RKO (cell line): ENCODE measurements at places on chromosomes 12 and 14.

GRCh38 chr12:96994900-96995299 lies 87.8 kb downstream of the NEDD1 start:
- no peak for DNase-seq

GRCh38 chr14:48430805-48431204 lies 755.4 kb upstream of the MDGA2 start:
- no peak for DNase-seq

DNA sequence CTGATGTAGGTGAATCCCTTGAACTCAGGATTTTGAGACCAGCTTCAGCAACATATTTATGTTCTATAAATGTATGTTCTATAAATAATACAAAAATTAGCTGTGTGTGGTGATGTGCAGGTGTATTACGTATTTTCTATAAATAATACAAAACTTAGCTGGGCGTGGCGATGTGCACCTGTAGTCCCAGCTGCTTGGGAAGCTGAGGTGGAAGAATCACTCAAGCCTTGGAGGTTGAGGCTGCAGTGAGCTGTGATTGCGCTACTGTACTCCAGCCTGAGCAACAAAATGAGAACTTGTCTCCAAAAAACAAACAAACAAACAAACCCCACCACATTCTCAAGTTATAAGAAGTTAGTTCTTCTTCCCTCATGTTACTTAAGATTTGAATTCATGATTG lies 39.5 kb downstream of the GABARAPL1 start:
- DNase-seq, result no peak

GRCh38 chr12:127054531-127054930 lies 1212.4 kb upstream of the TMEM132C start:
- DNase-seq, result no peak

DNA sequence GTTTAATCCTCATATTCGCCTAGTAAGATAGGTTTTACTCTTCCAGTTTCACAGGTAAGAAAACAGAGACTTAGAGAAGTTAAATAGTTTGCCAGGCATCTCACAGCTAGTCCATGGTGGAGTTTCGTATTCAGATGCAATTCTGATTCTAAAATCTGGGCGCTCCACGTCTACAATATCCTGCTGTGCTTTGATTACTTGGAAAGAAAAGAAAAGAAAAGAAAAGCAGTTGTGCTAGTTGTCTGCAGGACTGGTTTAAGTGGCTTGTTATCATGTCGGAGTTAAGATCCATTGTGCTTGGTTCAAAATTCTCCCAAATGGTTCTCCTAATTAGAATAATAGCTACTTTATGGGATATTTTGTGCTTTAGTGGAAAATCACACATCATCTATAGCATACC lies 18.6 kb downstream of the AKAP3 start:
- no peak for DNase-seq

- no peak for DNase-seq
Measured at GRCh38 chr12:100360450-100360849, 3.6 kb downstream of the SLC17A8 start.

DNA sequence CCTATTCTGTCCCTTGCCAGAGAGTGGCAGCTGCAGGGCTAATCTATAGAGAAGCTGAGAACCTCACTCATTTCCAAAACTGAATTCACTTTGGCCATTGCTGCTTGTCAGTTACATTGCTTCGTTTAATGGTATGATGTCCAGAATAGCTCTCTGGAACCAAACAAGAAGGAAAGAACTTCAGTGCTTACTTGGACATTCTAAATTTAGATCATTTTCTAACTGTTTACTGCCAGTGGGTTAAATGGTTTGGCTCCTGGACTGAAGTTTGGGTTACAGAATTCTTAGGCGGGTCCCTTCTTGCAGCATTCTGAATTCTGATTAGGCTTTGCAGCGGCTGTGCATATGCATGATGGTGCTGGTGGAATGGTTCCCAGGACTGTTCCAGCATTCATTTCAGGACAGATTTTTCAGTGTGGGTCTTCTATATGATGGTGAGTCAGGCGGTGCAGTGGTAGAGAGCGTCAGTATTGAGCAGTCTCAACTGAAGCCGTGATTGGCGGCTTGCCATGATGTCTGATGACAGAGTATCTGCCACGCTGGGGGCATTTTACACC lies 148.7 kb downstream of the DYRK2 start:
- no peak for DNase-seq

DNA sequence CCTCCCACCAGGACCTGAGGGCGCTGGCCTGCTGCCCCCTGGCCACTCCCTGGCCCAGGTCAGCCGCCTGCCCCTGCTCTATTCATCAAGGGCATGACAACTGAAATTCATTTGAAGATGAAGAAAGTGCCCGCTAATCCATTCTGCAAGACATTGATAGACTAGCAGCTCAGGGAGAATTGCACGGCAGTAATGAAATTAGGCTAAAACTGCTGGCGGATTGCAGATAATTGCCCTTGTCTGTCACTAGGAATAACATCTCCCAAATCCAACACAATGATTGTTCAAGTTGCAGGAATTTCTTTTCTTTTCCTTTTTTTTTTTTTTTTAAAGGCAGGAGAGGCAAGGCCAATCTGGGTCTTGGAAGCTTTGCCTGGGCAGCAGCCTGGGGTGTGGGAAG lies 44.5 kb downstream of the MVK start:
- no peak for DNase-seq

- DNase-seq, result no peak
Measured at GRCh38 chr12:10497602-10498001, 8.1 kb upstream of the EIF2S3B start.

DNA sequence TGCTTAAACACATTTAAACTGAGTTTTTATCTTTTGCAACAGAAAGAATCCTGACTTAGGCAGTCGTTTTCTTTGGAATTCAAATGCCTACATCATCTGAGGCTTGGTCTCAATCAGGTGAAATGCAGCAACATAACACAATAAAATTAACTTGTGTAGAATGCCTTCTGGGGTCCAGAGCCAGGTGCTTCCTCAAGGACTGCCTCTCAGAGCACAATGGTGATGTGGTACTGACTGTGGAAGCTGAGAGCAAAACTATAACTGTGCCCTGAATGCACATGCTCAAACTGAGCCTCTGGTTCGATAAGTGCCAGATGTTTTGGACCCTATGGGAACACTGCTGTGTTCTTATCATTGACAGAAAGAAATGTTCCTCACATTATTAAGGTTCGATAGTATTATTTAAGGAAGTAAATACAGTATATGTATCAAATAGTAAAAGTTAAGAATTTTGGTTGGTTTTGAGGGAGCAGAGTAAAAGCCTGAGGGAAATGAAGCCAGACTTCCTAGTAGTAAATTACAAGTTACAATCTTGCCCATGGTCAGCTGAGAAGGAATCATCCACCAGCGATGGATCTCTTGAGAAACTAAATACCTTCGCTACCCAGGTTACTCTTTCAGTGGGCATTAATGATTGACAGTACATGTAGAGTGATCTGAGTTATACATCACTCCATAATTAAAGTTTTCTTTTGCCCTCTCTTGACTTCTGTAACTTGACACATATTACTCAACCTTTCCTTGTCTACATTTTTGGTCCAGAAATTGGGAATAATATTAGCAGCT lies 122.9 kb upstream of the ATP2B1 start:
- no peak for DNase-seq

GRCh38 chr12:52210186-52210924 lies 18.5 kb upstream of the KRT80 start:
- no peak for DNase-seq

- peak; percentile 85 for DNase-seq
Measured at GRCh38 chr14:78253986-78254385, 83.8 kb downstream of the NRXN3 start.

DNA sequence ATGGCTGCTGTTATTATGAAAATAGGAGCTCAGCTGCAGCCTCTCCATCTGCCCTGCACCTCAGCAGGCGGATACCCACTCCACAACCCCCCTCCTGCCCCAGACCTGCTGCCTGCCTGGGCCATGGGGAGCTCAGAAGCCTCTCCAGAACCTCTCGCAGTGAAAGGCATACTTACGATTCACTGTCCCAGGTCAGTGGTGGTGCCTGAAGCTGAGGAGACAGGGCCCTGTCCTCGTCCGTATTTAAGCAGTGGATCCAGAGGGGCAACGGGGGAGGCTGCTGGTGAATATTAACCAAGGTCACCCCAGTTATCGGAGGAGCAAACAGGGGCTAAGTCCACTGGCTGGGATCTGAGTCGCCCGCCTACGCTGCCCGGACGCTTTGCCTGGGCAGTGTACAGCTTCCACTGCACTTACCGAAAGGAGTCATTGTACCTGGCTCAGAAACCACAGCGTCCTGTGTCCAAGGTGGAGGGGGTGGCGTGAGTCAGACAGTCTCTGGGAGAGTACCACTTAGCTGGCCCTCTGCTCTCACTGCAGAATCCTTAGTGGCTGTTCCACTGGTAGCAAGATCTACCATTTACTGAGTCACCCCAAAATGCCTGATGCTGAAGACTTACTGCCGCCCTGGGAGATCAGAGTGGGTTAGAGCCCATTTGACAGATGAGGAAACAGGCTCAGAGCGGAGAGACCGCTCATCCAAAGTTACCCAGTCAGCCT lies at the start of gene SERPINA1:
SERPINA1 (minus strand) TSS at position 219 of the 720 bp plus-strand sequence. CDS start 5,365 bp downstream, outside the sequence.
- DNase-seq, result peak; percentile 10

GRCh38 chr12:51471111-51471864 lies 46.7 kb downstream of the SLC4A8 start:
- DNase-seq, result no peak

GRCh38 chr12:94167756-94168416 lies 19.5 kb downstream of the PLXNC1 start:
- DNase-seq, result no peak

- no peak for DNase-seq
Measured at GRCh38 chr14:89236851-89237250, 180.2 kb downstream of the FOXN3 start.

- no peak for DNase-seq
Measured at GRCh38 chr12:52630599-52631200, 12.3 kb upstream of the KRT73 start.

DNA sequence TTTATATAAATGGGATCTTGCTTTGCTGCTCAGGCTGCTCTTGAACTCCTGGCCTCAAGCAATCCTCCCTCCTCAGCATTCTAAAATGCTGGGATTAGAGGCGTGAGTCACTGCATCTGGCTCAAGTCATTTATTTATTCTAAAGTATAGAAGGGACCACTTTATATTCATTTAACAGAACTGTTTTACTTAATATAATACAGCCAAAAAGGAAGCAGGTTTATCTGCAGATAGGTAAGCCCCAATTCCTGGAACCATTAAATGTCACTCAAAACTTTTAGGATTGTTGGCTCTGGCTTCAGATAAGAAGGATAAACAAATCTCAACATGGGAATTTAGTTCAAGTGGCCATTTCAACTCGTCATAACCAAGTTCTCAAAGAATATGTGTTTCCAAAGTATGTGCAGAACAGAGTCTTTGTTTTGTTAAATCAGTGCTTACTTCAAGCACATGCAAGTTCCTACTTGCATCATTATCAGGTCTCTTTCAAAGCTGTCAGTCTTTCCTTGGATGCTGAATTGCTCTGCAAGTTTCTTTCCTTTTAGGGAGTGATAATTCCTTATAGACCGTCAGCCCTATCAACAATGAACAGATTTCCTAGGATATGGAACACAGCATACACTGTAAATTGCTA lies 60.4 kb downstream of the KITLG start:
- DNase-seq, result no peak

GRCh38 chr12:121769831-121770301 lies 23.6 kb downstream of the RHOF start:
- DNase-seq, result no peak
